ENCODE measurements at places on chromosomes 1 and 21. TPM values are rescaled to one million over a fixed set of nuclear protein-coding genes. Genes with fewer than 3 reads are reported as not detected.

DNA sequence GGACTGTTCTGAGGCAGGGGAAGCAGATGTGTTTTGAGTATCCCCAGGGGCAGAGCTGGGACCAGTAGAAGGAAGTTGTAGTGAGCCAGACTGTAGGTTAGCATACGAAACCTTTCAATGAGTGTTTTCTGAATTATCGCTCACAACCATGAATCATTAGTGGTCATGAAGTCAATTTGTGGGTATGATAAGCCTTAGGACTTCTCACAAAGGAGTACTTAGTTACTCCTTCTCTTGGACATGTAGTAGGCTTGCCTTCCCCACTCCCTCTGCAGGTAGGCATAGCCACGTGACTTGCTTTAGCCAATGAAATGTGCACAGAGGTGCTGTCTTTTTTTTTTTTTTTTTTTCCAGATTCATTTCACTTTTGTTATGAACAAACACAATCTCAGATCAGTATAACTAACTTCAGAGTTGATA is 23.9 kb upstream of the FAAH start:
- no peak for DNase-seq

- no peak for DNase-seq
These were observed 15.9 kb upstream of the TMEM125 start for GRCh38 chr1:43253876-43254275.

DNA sequence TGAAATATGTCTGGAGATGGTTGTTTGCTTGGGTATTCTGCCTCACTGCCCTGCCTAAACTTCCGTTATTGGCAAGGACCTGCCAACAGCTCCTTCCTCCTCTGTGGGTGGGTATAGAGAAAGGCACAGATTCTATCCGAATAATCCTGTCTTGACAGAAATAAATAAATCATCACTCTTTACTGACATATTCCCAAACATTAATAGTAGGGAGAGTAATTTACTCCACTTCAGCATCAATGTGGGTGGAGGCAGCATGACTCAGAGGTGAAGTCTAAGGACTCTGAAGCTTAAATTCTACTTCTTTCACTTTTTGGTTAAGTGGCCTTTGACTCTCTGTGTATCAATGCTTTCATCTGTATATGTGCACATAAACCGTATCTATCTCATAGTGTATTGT is 2.9 kb downstream of the CD84 start:
- no peak for DNase-seq

GRCh38 chr1:107357376-107357775 is 216.5 kb downstream of the NTNG1 start:
- no peak for DNase-seq

DNA sequence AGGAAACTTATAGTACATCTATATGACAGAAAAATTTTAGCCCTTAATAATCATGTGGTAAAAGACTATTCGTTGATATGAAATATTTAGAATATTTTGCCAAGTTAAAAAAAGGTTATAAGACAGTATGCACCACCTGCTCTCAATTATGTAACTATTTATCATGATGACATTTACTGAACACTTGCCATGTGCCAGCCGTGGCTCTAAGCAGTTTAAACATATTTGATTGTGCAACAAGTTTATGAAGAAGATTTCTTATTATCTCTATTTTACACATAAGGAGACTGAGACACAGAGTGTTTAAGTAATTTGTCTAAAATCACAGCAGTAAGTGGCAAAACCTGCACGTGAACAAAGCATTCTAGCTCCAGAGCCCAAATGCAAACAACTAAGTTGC is 199.3 kb upstream of the JUN start:
- DNase-seq, result no peak

DNA sequence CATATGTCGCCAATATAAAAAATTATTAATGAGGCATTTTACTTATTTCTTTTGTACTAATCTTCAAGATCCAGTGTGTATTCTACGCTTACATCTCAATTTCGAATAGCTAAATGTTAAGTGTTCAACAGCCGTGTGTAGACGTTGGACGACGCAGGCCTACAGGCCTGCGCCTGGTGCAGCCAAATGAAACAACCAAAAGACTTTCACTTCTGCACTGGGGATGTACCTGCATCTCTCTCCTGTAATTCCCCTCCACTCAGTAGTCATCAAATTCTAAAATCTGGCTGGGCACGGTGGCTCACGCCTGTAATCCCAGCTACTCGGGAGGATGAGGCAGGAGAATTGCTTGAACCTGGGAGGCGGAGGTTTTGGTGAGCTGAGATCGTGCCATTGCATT is 76.8 kb upstream of the HNRNPU start:
- no peak for DNase-seq

DNA sequence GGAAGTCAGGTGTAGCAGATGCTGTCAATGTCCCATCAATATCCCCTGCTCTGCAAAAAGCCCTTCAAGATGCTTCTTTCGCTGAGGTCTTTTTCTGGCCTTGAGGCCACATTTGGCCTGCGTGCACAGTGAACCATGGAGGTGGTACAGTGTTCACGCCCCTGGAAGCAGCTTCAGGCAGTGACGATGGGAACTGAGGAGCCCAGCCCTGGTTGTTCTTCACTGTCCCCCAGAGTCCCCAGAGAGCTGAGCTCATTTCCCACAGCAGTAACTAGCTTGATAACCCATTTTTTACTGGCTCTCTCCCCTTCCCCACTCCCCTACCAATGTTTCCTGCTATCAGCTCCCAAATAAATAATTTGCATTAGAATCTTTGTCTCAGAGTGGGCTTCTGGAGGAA is 76.5 kb downstream of the OLIG1 start:
- DNase-seq, result no peak

DNA sequence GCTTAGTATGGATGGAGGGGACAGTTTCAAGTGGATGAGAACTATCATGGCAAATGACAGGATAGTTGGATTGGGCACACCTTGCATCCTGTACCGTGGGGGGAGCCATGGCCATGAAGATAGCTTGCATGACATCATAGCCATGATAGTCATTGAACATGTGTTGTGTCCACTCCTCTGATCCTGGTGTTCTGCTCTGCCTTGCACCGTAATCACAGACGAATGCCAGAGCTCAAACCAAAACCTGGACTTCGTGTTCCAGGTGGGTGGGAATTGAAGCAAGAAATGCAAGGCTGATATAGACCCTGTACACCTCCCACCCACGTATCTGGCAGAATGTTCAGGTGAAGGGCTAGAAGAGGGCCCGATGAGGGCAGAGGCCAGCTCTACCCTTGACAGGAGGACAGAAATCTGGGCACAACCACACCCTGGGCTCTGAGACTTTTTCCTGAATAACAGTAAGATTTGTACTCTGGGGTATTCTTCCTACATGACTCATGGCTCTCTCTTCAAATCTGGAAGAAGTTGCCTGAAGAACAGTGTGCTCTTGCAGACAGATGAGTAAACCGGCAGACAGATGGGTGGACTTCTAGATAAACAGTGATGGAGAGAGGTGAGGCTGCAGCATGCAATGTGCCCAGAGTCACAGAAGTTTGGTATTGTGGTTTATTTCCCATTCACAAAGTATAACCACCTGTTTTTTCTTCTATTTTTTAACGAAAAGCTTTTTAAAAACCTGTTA is 45.0 kb downstream of the KCNJ6 start:
- DNase-seq, result no peak

GRCh38 chr1:56963667-56964066 is 2.1 kb downstream of the C8B start:
- DNase-seq, result no peak

GPR25 gene
- total RNA-seq, result not detected

DNA sequence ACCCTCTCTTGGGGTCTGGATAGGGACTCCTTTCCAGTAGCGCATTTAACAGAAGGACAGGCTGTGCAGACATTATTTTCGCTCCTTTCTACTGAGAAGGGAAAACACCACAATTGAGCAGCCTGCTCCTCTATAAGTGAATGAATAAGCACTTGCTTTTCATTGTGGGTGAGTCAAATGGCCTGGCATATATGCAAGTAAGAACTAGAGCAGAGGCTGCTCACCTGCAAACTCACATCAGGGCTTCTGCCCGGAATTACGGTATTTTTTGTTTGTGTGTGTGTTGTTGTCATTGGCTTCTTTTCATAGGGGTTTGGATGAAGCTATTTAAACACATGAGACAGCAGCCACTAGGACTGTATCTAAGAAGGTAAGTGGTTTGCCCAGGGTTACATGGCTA is 200.1 kb upstream of the CAMK1G start:
- DNase-seq, result no peak

- DNase-seq, result no peak
These were observed 49.8 kb upstream of the FBXO28 start for GRCh38 chr1:224064150-224064549.

GRCh38 chr21:37384416-37384815 is 17.8 kb downstream of the DYRK1A start:
- DNase-seq, result no peak

CA6 gene
- not detected for total RNA-seq

GRCh38 chr1:246274186-246274585 is 232.9 kb downstream of the SMYD3 start:
- DNase-seq, result no peak

DNA sequence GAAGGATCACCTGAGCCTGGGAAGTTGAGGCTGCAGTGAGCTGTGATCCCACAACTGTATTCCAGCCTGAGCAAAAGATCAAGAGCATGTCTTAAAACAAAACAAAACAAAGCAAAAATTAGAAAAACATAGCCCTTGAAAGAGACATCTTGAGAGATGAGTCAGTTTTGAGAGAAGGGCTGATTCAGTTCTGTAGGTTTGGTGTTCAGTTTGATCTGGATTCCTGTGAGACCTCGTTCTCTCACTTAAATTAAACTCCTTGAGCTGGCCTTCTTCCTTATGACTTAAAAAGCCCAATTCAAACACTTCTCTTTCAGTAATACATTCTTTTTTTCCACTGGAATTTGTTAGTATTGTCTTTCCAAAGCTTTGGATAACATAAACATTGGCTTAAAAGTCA is 164.2 kb downstream of the NRIP1 start:
- DNase-seq, result no peak

CD101 gene
- total RNA-seq, result 1.3 TPM

GRCh38 chr1:157090771-157091170 is 8.8 kb downstream of the ETV3L start:
- no peak for DNase-seq

DNA sequence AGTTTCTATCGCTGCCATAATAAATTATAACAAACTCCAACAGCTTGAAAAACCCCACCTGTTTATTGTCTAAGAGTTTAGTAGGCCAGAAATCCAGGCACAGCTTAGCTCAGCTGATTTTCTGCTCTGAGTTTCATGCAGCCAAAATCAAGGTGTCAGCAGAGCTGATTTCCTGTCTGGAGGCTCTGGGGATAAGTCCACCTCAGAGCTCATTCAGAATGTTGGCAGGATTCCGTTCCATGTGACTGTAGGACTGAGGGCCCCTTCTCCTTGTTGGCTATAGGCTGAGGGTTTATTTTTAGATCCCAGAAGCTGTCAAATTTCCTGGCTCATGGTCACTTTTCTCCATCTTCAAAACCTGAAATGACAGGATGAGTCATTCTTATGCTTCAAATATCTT is 91.6 kb upstream of the CHODL start:
- no peak for DNase-seq

SPOCD1 gene
- total RNA-seq, result 0.17 TPM

- no peak for DNase-seq
These were observed 13.5 kb upstream of the HJV start for GRCh38 chr1:146035048-146035423.

GRCh38 chr1:30955448-30956015 is 47.0 kb upstream of the SDC3 start:
- no peak for DNase-seq

NSUN4 gene
- 20.7 TPM for total RNA-seq

- DNase-seq, result peak; percentile 57
These were observed 26.6 kb downstream of the POFUT2 start for GRCh38 chr21:45261093-45261492.

DNA sequence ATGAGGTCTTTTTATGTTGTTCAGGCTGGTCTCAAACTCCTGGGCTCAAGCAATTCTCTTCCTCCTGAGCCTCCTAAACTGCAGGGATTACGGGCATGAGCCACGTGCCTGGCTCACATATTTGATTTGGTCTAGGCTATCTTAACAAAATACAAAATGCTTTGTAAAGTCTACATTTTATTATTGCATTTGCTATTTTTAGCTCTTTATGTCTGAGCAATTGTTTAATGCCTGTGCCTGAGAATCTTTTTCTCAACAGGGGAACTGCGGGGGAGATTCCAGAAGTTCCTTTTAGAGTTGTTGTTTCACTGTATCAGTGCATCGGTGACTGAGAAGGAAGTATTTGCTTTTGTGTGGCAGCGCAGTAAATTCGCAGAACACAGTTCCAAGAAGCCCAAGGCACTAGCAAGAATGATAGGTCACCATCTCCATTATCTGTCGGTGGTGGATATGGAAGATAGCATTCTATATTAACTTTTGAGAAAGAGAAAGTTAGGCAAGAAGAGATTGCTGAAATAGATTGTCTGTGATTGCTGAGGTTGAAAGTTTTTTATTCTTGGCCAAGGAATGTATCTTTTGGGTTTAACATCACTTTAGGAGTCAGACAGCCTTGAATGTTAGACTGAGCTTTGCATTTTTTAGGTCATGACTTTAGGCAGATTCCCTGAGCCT is 167.3 kb downstream of the PDE4B start:
- DNase-seq, result no peak

KRTAP13-2 gene
- not detected for total RNA-seq

DNA sequence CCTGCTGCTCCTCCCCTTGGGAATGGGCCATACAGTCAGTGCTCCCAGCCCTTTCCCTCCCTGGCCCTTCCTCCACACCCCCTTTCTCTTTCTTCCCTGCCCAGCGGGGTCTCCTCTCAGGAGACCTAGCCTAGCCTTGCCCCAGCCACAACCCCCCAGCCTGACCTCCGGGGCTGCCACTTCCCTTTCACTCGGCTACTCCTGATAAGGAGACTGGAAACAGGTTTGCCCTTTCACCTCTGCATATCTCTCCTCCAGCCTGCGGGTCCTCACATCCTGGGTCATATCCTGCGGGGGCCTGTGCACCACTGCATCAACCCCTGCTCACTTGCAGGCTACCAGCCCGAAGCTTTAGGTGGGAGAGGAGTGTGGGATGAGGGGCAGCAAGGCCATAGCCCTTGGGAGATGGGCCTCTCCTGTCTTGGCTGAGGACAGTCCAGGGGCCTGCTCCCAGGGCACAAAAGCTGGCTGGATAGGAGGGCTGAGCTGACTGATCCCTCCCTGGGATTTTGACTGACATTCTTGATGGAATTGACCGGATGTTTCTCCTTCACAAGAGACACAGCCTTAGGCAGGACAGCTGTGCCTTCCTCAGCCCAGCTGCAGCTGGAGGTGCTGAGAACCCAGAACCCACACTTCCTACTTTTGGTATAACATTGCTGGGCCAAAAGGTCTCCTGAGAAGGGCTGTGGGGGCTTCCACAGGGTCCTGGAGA is 19.2 kb upstream of the ALX3 start:
- no peak for DNase-seq

AQP10 gene
- not detected for total RNA-seq

DNA sequence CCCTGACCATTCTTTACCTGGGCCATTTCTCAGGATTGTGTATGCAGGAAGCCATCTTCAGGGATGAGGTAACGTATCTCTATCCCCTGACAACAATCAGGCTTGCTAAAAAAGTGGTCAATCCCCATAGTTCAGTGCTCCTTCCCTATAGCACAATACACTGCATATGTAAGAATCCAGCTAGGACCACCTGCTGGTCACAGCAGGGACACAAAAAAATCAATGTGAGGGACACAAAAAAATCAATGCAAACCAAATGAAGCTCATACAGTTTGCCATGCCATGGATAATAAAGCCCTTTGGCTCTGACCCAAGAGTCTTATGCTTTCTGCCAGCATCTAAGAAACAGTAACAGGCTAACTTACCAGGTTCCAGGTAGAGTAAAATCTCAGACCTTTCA is 16.3 kb downstream of the ACBD6 start:
- DNase-seq, result no peak

GRCh38 chr1:173122344-173122935 is 71.7 kb upstream of the TNFSF18 start:
- DNase-seq, result no peak

C1orf21 gene
- total RNA-seq, result 49.4 TPM

GRCh38 chr1:58721247-58721820 is 21.5 kb upstream of the MYSM1 start:
- DNase-seq, result peak; percentile 26

Measured in esophagus muscularis mucosa (tissue), 4 donors.